ENCODE measurements at places on chromosomes 12 and 14.

GRCh38 chr12:112001576-112001975 is 11.4 kb downstream of the TMEM116 start:
- DNase-seq = no peak

- peak; percentile 54 for DNase-seq
Measured at GRCh38 chr14:39432619-39433451, 602 bp upstream of the FBXO33 start.

- no peak for DNase-seq
Measured at GRCh38 chr14:60051721-60052221, 40.0 kb upstream of the PCNX4 start.

DNA sequence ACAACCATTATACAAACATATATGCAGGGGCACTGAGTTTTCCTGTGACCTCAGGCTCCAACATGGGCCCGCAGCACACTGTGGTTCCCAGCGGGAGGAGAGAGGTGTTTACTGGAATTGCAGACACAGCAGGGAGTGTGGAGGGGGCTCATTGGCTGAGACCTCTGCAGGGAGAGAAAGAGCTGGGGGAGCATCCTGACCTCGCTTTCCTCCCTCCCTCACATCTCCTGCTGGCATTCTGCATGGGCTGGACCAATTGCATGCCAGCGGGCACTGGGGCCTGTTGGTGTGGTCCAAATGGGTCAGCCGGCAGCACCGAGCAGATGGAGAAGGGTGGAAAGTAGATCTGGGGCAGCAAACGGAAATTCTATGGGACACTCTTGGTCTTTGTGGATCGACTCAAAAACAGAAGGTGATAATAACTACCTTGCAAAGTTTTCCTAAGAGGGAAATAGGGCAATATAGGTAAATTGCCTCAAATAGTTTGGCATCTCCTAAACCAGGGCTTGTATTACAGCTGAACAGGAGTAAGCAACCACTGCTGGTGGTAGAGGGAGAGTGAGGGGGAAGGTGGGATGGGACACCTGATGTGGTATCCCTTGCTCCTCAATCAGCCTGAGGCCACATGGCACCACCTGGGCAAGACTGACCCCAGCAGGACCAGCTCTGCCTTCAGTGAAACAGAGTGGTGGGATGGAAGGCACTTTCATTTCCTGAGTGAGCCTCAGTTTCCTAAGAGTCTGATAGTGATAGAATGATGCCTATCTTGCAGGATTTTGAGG is 86.9 kb downstream of the NTF3 start:
- DNase-seq = no peak

DNA sequence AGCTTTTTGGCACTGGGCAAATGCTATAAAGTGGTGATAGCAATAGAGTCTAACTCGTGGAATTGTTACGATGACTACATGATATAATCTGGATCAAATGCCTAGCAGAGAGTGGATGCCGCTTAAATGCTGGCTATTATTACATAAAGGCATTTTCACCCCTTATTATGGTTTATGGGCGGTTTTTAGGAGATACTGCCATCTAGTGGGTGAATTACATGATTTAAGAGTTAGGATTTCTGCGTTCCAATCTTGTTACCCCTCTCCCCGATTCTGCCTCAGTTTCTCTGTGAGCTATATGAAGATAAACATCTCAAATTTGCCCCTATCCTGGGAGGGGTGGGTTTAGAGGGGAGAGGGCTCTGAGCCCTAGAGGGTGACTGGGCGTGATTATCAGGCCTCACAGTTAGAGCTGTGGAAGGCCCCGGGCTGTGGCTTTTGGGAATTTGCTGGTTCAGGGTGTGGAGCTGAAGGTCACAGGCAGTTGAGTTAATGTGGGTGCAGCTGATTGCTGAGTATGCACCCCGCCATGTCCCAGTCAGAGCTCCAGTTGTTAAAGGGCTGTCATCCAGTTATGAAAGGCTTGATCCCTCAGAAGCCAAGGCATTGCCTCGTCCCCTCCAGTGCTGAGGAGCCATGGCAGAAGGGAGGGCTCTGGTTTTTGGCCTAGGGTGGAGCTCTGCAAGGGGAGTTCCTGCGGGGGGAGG is 14.4 kb downstream of the CLSTN3 start:
- DNase-seq = no peak

DNA sequence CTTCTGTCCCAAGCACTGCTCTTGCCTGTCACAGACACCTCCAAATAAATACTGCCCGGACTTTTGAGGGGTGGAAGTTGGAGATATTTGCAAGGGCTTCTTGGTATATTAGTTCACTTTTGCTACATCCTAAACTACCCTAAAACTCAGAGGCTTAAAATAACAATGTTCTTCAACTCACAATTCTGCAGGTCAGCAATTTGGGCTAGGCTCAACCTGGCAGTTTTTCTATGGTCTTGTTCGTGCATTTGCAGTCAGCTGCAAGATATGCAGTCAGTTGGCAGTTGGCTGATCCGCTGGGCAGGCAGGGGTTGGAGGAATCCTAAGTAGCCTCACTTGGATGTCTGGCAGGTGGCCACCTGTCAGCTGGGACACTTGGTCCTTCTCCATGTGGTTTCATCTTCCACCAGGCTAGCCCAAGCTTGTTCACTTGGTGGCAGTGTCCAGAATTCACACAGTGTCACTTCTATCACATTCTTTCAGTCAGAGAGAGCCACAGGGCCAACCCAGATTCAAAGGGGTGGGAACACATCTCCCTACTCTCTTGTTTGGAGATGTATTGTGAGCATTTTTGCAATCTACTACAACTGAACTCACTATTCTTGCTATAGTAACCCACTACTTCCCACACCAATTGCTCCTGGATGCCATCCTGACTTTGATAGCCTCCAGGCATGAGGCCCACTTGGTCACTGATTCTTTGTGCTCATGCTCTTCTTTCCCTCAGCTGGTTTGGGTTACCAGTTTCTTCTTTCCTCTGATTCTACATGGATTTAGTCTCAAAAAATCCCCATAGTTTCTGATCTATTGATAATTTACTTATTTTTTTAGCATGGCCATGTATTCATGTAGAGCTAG is 27.8 kb upstream of the CAPRIN2 start:
- DNase-seq = no peak

DNA sequence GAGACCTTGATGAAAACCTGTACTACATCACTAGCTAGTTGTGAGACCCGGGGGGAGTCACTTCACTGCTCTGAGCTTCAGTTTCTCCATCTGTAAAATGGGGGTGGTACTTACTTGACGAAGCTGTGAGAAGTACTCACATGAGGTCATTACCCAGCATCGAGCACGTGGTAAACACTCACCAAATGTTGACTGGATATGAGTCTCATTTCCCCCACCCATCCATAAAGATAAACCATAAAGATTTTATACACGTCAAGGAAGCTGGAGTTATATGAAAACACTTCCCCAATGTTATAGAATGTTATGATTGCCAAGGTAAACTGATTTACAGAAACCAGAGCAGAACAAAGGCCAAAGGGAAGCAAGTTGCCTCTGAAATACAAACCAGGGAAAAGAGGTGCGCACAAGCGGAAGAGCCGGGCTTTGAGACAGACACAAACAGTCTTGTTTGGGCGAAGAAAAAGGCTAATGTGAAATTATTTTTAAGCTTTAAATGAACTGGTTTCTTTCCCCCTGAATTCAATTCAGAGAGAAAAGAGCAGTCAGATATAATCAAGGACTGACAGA is 536.8 kb downstream of the MED13L start:
- DNase-seq = no peak

GRCh38 chr12:85191-85666 is 18.7 kb downstream of the IQSEC3 start:
- DNase-seq = no peak

GRCh38 chr14:94770251-94770749 is 387 bp upstream of the GSC start:
- no peak for DNase-seq

GRCh38 chr12:95217377-95218149 is at the start of the genes FGD6 and VEZT:
TSS of gene FGD6 (minus strand) at chr12:95217467. CDS start at chr12:95217240, 227 bp downstream.
TSS of gene VEZT (plus strand) at chr12:95217807. CDS start at chr12:95217851, 44 bp downstream.
- DNase-seq = peak; percentile 97

GRCh38 chr12:89334548-89335169 is 17.6 kb downstream of the DUSP6 start:
- no peak for DNase-seq

DNA sequence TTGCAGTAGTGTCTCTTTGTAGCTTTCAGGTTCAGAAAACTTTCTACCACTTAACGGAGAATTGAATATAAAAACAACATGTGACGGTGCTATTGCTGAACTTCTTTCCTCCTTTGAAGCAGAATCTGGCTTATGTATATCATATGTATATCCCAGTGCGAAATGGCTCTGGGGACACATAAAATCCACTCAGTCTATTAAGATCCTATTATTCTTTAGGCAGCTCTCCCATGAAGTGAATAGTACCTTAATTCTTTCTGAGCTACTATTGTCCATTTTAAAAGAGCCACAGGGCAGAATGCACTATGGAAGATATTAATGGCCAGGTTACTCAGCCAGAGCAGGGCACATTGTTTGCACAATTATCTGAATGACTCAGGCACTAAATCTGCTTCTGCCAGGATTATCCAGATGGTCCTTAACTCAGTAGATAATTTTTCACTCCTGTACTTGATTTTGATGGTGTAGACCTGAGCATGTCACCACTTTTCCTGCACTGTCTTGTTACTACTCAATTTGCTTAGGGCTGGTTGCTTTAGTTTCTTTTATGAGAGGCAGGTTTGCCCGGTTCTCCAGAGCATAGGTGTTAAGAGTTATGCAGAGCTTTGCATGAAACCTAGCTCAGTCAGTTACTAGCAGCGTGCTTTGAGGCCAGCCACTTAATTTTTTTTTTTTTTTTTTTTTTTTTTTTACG is 5.5 kb downstream of the CNTN1 start:
- no peak for DNase-seq

DNA sequence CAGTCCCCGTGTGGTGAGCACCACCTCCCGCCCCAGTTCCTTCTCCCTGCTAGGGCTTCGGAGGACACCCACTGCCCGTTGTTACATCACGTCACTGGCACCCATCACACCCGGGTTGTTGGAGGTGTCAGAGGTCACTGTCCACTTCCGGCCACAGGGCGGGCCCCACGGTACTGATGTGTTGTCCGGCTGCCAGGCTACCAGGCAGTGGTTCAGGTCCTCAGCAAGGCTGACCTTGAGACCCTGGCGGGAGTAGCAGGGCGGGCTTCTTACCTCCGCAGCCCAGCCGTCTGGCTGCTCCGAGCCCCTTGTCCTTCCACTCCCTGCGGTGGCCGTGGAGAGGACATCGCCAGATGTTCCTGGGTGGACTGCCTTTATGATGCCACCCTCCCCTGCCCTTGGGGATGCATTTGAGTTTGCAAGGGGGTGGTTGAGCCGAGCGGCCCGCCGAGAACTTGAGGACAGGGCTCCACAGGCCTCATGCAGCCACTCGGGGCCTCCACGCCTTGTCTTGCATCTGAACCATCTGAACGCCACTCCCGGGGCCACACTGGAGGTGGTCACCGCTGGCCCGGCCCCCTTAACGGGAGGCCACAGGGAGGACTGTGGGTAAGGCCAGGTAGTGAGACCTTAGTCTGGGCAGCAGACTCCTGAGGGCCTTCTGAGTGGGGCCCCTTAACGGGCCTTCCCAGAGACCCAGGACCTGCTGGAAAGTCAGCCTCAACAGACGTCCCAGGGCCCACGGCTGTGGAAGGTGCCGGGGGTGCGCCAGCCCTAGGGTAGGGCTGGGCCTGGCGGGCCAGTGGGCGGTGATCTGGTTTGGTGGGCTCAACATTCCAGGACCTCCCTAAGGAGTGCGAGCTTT is 27.1 kb upstream of the PLD4 start:
- DNase-seq = no peak

GRCh38 chr12:4148418-4149056 is 125.0 kb upstream of the CCND2 start:
- no peak for DNase-seq

- DNase-seq = no peak
Measured at GRCh38 chr12:28777603-28778365, 371.3 kb upstream of the FAR2 start.

DNA sequence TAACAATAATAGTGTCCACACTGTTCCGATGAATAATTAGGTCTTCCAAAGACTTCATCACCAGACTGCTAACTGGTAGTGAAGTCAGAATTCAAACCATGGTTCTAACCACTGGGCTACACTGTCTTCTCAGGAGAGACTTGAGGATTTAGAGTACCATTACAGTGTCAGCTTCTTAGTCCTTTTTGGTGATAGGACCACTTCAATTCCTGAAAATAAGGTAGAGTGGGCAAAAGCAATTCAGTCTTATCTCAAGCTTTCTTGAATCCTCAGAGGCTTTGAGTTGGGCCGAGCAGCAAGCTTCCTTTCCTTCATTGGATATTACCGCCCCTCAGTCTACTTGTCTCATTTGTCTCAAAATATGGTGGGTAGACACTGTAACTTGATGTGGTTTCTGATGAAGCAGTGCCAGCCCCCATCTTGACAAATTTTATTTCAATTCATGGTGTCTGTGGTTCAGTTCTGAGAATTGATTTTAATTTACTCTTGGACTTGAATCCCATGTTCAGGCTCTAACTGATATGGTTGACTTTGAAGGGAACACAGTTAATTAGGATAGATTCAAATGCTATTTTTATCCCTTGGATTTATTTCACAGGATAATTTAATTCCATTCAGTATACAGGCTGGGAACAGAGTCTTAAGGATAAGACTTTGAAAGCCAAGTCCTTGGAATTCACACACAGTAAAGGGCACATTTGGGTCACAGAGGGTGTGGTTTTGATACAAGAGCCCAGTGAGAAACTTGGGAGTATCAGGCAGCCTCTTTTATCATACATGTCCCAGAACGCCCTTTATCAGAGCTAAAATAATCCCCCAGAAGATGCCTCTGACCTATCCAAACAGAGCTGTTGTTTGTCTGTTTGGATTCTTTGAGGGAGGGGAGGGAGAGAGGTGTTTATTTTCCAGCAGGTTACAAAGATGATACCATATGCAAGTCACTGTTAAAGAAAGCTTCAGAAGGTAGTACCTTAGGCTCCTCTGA is 167.3 kb downstream of the PRKCH start:
- no peak for DNase-seq

DNA sequence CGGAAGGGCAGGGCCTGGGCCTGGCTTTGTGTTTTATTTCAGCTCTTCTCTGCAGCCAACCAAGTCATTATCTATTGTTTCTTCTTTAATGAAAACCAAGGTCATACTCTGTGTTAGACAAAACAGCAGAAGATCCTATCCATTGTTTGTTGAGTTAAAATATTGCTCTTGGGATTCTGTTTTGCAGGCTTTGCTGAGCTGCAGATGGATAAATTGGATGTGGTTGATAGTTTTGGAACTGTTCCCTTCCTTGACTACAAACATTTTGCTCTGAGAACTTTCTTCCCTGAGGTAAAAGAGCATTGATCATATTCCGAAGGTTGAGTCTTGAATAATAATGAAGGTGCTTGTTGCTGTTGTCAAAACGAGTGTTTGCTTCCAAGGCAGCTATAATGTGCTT is 106.6 kb downstream of the PLXNC1 start:
- no peak for DNase-seq

- no peak for DNase-seq
Measured at GRCh38 chr12:110576504-110576903, 6.6 kb downstream of the PPTC7 start.

DNA sequence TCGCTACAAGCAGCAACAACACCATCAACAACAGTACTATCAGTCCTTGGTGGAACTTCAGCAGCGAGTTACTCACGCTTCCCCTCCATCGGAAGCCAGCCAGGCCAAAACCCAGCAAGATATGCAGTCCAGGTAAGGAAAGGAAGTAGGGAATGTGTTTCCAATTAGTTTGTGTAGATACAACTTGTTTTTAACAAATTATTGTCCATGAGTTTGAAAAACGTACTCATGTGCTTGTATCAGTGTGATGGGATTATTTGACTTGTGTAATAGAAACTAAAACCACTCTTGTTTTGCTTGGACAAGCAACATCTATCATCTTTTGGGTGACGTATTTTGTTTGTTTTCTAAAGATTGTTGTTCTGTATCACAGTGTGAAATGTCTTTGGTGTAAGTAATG is 137.9 kb downstream of the NAV3 start:
- no peak for DNase-seq
